Astrocyte of the hippocampus (primary cell): ENCODE measurements at places on chromosomes 2 and 18.
A peak's percentile ranks its signal among the peaks of the same experiment; 100 is the strongest.

GRCh38 chr2:137729305-137729704 lies 235.0 kb upstream of the HNMT start:
- no peak for DNase-seq

GRCh38 chr18:33744032-33744697 lies 166.1 kb downstream of the ASXL3 start:
- no peak for DNase-seq

GRCh38 chr2:190571686-190572085 lies 37.2 kb upstream of the NEMP2 start:
- no peak for DNase-seq

GRCh38 chr18:22439447-22439846 lies 21.7 kb upstream of the CTAGE1 start:
- DNase-seq, result no peak

DNA sequence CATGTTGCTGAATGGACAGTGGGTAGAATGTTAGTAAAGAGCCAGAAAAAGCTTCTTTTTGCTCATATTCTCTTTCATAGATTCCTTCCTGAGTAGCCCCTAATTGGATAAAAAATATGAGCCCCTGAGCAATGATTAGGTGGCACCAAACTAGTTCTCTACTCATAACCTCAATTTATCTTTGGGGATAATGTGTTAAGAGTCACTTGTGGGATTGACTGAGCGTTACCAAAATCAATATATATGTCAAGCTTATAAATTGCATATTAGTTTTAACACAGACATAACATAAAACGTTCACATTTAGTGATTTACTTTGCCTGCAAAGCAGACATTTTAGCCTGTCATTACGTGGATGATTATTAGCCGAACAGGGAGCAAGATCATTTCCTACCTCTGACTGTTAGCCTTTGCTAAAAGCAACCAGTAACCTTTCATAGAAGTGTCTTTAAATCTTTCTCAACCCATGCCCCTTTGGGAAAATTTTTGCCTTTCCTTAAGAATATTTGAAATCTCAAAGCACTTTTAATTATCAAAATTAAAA lies 85.4 kb downstream of the ARHGAP28 start:
- DNase-seq, result no peak

DNA sequence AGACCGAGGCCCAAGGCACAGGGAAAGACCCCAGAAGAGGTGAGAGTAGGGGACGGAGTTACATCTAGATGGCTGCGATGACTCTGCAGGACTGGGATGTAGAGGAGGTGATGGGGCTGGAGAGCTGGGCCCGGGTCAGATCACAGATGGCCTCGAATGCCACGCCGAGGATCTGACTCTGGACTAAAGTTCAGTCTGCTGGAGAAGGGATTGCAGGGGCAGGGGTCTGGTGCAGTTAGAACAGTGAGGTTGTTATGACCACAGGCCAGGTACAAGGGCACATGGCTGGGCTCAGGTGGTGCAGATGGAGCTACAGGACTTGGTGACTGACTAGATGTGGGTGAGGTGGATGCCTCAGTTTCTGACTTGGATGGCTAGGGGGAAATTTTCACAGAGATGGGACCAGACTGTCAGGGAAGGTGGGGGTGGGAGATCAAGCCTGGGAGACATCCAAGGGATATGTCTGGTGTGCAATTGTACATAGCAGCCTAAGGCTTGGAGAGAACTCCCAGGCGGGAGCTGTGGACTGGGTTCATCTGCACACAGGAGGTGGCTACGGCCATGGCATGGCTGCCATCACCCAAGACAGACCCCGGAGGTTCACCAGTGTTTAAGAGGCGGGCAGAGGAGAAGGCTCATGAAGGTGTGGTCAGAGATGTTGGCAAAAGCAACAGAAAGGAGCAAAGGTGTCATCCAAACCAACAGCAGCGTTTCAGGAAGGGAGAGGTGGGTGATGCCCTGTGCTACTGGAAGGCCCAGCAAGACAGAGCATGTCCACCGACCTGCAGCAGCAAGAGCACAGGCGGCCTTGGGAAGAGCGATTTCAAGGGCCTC lies 66.9 kb downstream of the CIB4 start:
- no peak for DNase-seq

- DNase-seq, result no peak
Measured at GRCh38 chr18:48580782-48581181, 42.0 kb downstream of the CTIF start.

GRCh38 chr2:223815186-223815883 lies 22.0 kb downstream of the AP1S3 start:
- DNase-seq, result peak; percentile 98

DNA sequence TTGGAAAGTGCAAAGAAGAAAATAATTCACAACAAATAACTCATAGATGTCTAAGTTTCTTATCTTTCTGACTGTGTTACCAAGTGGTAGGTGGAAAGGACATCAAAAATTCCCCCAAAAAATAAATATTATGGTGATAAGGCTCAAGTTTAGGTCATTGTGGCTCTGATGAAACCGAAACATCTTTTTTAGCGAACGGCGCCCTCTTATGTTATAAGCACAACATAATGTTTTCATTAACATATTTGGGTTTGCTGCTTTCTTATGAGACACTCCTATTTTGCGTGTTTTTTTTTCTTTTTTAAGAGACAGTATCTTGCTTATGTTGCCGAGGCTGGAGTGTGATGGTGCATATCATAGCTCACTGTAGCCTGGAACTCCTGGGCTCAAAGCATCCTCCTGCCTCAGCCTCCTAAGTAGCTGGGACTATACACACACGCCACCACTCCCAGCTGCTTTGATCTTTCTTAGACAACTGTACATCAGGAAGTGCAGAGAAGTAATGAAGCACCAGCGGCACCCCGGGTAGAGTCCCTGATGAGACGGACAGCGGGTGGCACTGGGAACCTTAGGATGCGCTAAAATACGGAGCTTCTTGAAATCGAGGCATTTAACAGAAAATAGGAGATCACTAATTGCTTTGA lies 38.5 kb upstream of the SLC35G4 start:
- DNase-seq, result peak; percentile 9

DNA sequence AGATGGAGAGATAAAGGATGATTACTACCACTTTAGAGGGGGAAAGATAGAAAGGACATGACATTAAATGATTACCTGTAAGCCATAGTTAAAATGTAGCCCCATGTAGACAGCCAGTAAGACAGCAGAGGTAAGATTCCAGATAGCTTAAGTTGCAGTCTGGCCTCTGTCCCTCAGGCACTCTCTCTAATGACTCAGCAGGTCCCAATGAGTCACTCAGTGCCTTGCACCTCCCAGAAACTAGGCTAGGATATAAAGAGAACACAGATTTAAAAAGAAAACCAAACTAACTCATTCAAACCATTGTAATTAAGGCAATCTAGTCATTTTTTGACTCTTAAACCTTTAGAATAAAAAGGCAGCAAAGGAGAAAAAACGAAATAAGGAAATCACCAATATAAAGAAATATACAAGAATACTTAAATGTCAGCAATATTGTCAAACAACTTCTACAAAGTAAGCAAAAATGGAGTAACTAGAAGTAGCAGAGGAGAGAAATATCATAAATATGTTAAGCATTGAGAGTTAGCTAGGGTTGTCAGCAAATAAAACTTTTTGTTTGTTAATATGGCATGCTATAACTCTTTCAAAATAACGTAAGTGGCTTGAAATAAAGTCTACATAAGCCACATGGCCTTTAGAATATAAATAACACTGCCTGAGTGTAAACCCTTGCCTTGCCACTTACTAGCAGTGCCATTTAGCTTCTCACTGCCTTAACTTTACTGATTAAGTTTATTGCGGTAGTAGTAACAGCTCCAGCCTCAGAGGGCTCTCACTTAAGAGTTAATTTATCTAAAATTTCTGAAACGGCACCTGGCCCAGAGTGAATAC lies 48.5 kb downstream of the SOCS6 start:
- peak; percentile 88 for DNase-seq

DNA sequence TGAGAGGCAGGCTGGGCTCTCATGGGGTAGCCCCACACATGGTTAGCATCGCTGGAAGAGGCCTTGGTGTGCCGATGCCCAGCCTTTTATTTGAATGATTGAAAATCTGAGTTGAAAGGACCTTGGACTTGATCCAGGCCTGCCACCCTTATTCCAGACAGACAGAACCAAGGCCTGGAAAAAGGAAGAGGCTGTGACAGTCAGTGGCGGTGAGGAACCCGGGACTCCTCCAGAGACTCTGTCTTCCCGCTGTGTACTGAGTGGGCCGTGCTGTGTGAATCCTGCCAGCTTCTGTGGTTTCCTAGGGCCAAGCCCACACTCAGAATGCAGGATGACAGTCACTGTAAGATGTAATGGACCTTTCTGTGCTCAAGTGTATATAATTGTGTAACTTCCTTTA lies 218.5 kb downstream of the LDLRAD4 start:
- peak; percentile 35 for DNase-seq

- DNase-seq, result peak; percentile 46
Measured at GRCh38 chr18:27778441-27778840, 398.5 kb downstream of the CDH2 start.

DNA sequence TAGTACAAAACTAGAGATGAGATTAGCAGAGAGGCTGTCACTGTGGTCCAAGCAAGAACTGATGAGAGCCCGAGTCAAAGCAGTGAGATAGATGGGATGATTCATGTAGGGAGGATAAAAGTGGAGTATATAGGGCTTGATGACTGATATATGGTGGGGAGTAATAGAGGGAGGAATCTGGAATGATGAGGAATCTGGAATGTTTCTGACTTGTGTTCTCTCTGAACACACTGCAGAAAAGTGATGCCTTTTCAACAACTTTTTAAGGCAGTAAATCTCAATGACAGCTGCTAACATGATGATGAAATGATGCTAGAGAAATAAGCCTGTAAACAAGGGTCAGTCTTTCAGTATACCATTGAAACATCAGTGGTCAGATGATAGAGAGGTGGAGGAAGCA lies 143.5 kb upstream of the SP5 start:
- no peak for DNase-seq
